Activated CD4-positive, alpha-beta T cell treated with anti-CD3 and anti-CD28 coated beads for 24 hours (primary cell): ENCODE measurements at places on chromosomes 6 and 20.

- DNase-seq, result no peak
Observed at GRCh38 chr6:5765141-5765760, 241.5 kb downstream of the NRN1 start.

DNA sequence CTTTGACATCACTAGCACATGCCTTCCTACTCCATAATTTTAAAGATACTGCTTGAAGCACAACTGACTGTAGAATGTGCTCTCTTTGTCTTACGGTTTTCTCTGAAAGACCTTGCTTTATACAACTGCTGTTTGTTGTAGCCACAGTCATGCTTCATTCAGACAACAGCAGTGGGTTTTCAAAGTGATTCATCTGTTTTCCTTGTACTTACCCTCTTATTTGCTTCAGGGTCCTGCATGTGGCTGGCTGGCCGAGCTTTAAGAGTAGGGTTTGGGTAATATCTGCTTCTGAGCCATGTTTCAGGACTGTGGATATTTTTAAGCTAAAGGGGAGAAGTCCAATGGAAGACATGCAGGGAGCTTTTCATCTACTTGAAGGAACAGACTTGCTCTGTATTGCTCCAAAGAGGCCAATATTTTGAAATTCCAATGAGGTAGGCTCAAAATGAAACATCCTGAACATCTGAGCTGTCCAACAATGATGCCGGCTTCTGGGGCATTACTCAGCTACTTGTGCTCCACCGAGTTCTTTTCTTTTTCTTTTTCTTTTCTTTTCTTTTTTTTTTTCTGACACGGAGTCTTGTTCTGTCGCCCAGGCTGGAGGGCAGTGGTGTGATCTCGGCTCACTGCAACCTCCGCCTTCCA is 160.2 kb upstream of the SGK1 start:
- no peak for DNase-seq

DNA sequence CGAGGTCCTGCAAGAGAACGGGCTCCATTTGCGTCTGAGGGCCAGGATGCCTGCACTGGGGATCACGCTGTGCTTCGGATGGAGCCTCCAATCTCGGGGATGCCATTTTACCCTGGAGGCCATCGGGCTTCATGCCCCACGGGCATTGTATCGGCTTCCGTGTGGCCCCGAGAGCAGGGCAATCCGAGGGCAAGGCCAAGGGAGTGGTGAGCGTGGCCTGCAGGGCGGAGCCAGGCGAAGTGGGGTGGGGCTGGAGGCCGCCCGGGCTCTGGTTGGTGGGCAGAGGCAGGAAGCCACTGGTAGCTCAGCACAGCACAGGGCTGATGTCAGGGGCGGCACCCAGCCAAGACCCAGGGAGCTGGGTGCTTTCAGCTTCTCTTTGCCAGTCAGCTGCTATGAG is 57.5 kb upstream of the BHLHE23 start:
- DNase-seq, result no peak

DNA sequence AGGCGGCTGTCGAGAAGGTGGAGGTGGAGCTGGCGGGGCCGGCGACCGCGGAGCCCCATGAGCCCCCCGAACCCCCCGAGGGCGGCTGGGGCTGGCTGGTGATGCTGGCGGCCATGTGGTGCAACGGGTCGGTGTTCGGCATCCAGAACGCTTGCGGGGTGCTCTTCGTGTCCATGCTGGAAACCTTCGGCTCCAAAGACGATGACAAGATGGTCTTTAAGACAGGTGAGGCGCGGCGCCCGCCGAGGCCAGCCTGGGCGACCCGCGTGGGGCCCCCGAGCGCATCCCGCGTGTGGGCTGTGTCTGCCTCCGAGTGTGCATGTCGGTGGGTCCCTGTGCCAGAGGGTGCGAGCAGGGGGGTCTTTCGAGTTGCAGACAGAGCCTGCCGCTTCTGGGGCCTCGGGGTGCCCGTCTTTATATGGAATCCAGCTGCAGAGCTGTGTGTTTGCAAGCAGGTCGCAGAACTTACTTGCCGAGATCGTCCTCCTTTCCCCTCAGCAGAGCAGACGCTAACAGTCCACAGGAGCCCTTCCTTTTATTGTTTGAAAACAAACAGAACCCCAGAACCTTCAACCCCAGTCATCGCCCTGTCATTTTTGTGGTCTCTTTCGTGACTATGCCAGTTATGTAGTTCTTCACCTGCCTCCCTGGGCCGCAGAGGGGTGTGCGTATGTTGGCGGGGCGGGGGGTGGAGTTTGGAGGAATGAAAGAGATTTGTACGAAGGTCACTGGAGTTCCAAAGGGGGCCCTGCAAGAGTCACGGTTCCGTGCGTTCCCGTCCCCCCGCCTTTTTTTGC is 766 bp downstream of the SLC16A10 start:
- DNase-seq, result peak; percentile 41

- DNase-seq, result no peak
Observed at GRCh38 chr6:51983564-51983963, 103.8 kb downstream of the PKHD1 start.

DNA sequence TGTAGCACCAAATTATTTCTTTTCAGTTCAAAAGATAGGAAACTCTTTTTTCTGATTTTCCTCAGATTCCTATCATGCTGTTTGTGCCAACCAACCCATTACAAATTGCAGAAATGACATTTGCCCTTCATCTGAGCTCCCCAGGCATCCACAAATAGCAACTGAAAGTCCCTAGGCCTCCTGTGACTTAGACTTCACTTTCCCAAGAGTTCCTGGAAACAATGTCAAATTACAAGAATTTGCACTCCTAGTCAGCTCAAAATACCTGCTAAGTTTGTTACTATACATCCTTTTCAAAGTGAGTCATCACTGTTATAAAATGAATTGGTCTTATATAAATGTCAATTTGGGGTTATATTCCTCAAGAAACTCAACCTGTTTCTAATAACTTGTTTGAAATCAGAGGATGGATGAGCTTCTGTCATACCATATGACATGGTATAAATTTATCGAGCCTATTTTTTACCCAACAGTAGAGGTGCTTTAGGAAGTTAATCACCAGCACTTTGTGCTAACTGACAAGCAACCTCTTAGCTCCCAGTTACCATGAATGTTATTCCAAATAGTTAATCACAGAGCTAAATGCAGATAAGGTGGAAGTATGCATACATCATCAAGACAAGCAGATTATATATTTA is 256.5 kb downstream of the HACE1 start:
- DNase-seq, result no peak

- no peak for DNase-seq
Observed at GRCh38 chr20:13121840-13122515, 99.1 kb upstream of the ISM1 start.

DNA sequence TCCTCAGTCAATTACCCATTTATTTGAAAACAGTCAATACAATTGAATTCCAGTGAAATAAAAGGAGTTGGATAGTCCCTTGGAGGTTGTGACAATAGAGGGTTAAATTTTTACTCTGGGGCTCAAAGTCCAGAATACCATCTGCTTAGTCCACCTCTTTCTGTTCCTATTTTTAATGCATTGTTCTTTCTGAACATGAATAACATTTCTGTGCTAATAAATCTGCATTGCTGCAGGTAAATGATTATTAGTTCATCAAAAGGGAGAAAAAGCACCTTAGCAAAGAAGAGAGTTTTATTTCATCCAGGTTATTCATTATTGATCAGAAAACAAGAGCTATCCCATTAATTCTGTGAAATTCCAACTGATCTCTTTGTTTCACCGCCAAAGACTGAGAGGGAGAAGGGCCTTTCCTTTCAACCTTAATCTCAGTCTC is 166.1 kb upstream of the OLIG3 start:
- no peak for DNase-seq

DNA sequence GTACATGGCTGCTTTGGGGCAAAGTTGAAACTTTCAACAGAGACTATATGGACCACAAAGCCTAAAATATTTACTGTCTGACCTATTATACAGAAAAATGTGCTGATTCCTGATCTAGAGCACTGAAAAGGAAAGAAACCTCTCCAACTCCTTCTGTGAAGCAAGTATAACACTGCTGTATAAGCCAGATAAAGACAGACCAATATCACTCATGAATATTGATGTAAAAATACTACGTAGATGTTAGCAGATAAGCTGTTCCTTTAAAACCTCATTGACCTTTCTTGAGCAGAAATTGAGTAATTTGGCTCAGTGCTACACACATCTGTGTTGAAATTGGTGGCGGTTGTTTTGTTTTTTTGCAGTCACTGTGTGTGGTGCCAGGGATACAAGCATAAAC is 69.9 kb upstream of the HDAC2 start:
- DNase-seq, result no peak

DNA sequence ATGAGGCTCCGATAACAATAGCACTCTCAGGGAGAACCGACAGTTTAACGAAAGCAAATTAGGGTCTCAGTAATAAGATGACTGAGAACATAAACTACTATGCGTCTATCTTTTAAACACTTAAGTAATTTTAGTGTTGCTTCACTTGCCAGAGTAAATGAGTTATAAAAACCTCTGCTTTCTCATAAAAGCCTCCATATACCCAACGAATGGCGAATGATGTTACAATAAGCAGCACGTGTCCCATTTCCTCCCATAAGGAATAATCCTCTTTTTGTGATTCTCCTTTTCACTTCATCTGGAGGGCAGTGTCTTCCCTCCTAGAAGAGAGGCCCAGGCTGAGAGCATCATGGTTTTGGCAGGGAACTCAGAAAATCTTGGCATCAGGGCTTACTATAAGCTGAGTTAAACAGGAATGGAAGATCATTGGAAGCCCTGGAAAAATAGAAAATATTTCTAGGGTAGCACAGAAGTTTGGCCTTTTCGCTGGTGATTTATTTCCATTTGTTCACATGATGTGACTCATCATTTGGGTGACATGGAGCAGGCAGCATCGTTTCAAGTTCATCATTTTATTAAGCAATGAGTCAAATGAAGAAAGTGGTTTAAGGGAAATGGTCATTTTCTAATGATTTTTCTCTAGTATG is 255.4 kb downstream of the ATXN1 start:
- DNase-seq, result no peak

GRCh38 chr6:112443179-112444065 is 96.3 kb downstream of the RFPL4B start:
- no peak for DNase-seq

DNA sequence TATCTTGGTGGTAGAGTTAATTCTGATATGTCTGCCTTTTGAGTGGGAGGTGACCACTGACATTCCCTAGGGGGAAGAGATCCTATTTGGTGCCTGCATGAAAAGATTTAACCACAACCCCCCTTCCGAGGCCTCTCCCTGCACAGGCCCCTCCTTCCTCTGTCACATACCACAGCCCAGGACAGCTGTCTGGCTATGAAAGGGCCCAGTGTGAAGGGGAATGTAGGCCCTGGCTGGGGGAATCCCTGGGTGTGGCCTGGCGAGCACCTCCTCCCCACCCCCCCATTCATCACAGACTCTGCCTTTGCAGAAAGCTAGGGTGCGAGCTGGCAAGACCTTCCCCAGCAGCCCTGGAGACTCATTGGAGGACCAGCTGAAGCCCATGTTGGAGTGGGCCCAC is 27.4 kb upstream of the MAPRE1 start:
- DNase-seq, result peak; percentile 13

- DNase-seq, result no peak
Observed at GRCh38 chr6:99019381-99019780, 71.6 kb upstream of the FBXL4 start.

DNA sequence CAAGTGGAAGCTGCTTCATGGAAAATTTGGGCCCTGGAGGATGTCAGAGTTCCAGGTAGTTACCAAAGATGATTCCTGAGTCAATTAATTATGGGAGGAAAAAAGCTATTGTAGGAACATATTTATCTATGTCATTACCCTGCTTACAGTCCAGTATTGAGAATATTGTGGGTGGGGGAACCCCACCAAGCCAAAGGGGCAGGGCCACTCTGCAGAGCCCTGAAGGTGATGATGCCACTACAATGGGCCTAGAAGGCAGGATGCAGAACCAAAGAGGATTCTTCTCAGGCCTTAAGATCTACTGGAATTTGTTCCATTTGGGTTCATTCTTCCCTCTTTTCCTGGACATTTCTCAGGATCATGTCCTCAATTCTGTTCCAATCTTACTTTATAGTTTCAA is 375.2 kb upstream of the MARCKS start:
- no peak for DNase-seq

DNA sequence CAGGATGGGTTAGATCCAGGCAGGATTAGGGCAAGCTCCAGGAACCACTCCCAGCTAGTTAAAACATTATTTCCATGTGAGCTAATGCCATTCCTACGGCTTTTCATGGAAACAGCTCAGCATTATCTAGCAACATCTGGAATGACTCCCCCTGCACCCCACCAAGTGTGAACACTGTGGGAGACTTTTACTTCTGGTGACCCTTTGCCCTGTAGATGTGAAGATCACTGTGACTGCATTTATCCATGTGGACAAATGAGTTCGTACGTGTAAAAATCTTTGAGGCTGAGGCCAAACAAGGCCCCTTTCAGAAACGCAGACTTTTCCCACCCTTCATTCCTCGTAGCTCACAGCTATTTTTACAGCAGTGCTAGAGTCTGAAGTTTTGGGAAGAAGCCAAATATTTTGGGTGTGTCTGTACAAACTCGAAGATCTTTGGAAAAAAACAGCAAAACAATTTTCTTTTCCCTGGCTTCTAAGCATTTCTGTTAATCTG is 221.8 kb upstream of the SOX4 start:
- no peak for DNase-seq

DNA sequence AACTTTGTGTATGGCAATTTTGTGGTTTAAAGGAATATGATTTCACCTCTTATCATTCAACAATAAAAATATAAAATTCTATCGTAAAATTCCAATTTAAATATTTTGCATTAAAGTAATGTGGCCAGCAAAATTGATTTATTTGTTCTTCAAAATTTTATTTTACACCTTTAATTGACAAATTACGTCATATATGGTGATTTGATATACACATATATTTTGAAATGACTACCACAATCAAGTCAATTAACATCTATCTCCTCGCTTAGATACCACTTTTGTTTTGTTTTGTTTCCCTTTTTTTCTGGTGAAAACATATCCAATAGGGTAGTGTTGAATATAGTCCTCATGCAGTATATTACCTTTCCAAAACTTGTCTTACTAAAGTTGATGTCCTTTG is 467.6 kb upstream of the HS3ST5 start:
- DNase-seq, result no peak

GRCh38 chr6:89139509-89140346 is 6.1 kb upstream of the PM20D2 start:
- no peak for DNase-seq

DNA sequence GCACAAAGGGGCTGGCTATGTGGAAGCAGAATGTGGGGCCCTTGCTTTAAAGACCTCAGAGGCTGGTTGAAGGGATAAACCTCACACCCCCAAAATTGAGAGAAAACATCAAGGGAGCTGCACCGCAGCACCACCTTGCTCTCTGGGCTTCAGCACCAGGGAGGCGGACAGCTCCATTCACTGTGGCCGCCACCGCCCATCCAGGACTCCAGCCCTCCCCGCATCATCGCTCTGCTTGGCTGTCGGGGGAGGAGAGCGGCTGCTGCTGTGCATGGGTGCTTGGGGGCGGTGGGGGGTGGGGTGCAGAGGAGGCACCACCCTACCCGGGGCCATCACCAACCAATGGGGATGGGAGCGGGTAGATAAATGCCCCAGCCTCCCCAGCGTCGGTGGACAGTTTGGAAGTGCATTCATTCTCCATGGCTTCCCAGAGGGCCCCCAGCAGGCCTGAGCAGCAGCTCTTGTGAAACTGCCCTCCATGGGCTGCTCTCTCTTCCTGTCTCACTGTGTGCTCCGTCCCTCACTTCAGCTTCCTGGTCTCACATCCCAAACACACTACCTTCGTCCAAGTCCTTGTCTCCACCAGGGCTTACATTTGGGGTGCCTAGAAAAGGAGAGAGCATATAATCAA is 75.7 kb upstream of the BHLHE23 start:
- DNase-seq, result peak; percentile 9

- DNase-seq, result no peak
Observed at GRCh38 chr6:119350952-119351372, 1.4 kb upstream of the MAN1A1 start.
